Brain (organoid and tissue), 16 donors: ENCODE measurements at places on chromosomes 3 and 15.

DNA sequence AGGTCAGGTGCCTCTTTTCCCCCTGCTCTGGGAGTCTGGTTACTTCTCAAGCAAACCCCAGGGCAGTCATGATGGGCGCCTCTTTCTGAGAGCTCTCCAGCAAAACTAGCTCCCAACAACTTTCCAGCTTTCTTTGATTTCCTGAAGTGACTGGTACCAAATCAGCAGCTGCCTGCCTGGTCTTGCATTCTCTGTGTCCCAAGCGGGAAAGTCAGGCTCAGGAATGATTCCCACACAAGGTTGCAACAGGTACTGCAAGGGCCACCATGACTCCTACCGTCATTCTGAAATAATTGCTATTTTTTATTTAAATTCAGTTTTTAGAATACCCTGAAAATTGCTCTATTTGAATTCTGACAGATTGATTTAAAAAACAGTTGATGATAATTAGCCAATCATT is 658.7 kb downstream of the SQOR start:
- DNase-seq: no peak

DNA sequence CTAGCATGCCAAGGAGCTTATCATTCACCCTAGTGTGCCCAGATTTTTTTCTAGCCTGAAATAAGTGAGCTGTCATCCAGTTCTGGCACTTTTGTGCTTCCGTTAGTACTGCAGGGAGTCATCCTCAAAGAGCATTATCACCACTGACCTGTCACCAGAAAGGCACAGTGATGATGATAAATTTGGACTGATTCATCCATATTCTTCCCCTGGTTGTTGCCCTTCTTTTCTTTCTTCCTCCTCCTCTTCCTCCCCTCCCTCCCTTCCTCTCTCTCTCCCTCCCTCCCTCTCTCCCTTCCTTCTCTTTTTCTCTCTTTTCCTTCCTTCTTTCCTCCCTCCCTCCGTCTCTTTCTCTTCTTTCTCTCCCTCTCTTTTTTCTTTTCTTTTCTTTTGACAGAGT is 21.3 kb downstream of the SLC35G2 start:
- no peak for DNase-seq

DNA sequence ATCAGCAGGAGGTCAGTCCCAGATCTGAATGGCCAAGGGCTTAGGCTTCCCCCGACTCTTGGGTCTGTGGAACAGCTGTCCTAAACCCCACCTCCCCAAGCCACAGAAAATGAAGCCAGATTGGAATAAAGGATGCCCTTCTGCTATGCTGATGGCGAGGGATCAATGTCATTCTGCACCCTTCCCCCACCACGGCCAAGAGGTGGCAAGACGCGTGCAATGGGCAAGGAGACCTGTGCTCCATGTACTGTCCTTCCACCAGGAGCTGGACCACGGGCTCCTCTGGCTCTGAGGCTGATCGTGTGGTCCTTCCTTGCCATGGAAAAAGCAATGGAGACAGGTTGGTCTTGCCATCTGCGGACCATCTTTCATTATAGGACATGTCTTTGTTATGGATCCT is 32.6 kb upstream of the TBC1D21 start:
- no peak for DNase-seq

- no peak for DNase-seq
These were observed 7.8 kb downstream of the VWA5B2 start for GRCh38 chr3:184237211-184237610.

- no peak for DNase-seq
These were observed 90.0 kb downstream of the MSL2 start for GRCh38 chr3:136106101-136106500.

GRCh38 chr3:151119188-151119587 is 33.7 kb downstream of the MED12L start:
- no peak for DNase-seq

GRCh38 chr3:50260027-50260941 is 8.7 kb upstream of the SEMA3B start:
- DNase-seq: peak; percentile 92

GRCh38 chr3:10194328-10195071 is 29.8 kb downstream of the IRAK2 start:
- DNase-seq: no peak

DNA sequence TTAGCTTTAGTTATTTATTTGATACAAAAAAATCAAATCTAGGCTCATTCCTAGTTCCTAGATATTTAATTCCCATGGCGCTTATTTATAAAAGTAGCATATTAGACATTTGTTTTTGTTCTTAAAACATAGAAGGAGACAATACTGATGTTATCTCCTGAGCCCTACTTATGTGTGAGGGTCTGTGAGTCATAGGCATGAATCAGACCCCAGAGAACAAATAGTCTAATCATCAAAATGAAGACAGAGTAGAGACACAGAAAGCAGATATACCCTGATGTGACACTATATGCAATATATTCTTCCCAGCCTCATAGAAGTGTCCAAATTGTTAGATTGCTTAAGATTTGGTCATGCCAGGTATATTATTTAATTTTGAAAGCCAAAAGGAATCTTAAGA is 44.9 kb downstream of the PEX5L start:
- DNase-seq: no peak

DNA sequence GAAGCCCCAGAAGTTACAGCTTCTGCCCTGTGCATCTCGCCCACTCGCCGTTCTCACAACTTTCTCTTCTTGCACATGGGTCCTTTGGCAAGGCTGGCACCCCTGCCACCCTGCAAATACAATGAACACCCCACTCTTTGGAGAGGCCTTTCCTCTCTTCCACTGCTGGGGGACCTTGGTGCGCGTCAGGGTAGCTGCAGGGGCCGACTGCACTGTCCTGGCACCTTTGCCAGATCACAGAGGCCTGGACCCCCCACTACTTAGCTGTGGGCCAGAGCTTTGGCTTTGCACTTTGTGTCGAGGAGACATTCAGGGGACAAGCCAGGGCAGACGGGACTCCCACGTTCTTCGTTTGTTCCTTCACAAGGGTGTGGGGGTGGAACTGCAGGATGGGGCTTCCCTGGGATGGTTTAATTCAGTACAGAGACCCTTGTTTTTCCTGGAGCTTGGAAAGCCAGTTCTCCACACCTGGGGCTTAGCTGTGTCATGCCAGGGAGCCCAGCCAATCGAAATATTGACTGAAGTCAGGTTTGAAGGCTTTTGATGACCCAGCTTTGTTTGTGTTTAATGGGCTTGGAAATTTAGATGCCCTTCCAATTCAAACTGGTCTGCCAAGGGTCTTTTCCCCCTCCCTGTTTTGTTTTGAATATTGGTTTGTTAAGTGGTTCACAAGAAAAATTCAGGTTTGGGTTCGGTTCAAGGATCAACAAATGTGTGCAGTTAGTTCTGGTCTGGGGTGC is 256.1 kb upstream of the TLE3 start:
- no peak for DNase-seq
